ENCODE measurements at places on chromosomes 7 and 10. TPM values are rescaled to one million over a fixed set of nuclear protein-coding genes. Genes with fewer than 3 reads are reported as not detected.

Gene ZNF3
- total RNA-seq: 18.0 TPM

Gene NRG3
- total RNA-seq: not detected

DNA sequence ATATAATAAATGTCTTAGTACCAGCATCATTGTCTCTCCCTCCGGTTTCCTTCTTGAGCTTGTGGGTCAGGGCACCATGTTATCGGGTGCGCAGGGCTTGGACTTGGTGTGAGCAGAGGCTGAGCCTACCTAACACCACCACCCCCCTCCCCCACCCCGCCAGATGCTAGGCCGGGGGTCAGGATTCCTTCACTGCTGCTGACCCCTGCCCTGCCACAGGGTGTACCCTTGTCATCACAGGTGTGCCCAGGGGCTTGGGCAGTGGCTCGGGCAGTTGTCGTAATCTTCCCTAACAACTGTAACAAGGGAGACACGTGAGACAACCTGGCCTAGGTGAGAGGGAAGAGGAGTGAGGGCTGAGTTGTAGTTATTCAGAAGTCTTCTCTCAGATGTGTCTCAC lies 12.6 kb upstream of the NFKB2 start:
- H3K36me3 ChIP-seq: peaks cover 27% of the 10 kb centered on the region
- no peak overlapping the region for H3K4me3 ChIP-seq
- DNase-seq: no peak
- no peaks in the 10 kb centered on the region for H3K27me3 ChIP-seq
- H3K4me1 ChIP-seq: peaks cover 4% of the 10 kb centered on the region

GRCh38 chr10:35304649-35305048 lies 31.7 kb upstream of the CCNY start:
- H3K36me3 ChIP-seq: no peaks in the 10 kb centered on the region
- H3K4me3 ChIP-seq: no peak overlapping the region
- H3K27ac ChIP-seq: no peak overlapping the region
- DNase-seq: no peak
- H3K4me1 ChIP-seq: no peaks in the 10 kb centered on the region
- H3K27me3 ChIP-seq: peaks cover 22% of the 10 kb centered on the region

- H3K27me3 ChIP-seq: peaks cover 13% of the 10 kb centered on the region
- H3K27ac ChIP-seq: no peak overlapping the region
- DNase-seq: no peak
Observed at GRCh38 chr7:93897680-93898079, 7.1 kb upstream of the TFPI2 start.

DNA sequence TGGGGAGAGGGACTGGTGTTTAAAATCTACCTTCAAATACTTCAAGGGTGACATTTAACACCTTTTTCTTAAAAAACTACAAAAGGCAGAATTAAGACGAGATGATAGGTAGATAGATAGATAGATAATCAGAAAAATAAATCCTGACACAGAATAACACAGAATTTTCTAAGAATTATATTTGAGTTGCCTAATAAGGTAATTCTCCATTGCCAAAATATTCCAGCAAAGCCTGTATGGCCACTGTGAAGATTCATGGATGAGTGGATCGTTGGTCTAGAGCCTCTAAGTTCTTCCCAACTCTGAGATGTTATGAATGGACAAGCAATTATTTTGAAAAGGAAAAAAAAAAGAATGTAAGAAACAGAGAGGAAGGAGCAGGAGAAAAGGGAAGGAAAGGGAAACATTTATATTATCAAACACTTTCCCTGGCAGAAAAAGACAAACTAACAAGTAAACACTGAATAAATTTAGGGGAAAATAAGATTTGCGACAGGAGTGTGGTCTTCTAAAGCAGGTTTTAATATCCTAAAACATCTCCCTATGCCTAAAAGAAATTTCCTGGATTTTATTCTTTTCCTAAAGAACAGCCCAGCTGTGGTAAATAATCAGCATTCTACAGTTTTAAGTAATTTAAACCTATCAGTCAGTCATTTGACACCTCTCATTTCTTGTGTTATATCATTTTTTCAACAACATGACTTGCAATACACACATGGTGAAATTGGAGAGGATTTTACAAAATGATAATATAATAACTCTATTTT lies 7.5 kb upstream of the CAV2 start:
- no peak overlapping the region for H3K27ac ChIP-seq
- DNase-seq: no peak
- H3K27me3 ChIP-seq: peaks cover 17% of the 10 kb centered on the region
- H3K36me3 ChIP-seq: no peaks in the 10 kb centered on the region
- H3K4me3 ChIP-seq: no peak overlapping the region

All from activated CD4-positive, alpha-beta memory T cell treated with anti-CD3 and anti-CD28 coated beads for 36 hours (primary cell).